Activated CD4-positive, CD25-positive, alpha-beta regulatory T cell (primary cell): ENCODE measurements at places on chromosomes 2 and 18.

GRCh38 chr2:234672498-234673150 lies 175.7 kb upstream of the ARL4C start:
- no peak for DNase-seq

GRCh38 chr2:71309-72035 lies 25.2 kb upstream of the FAM110C start:
- no peak for DNase-seq

- no peak for DNase-seq
These were observed 43.2 kb upstream of the ITPRID2 start for GRCh38 chr2:181848261-181848886.

GRCh38 chr2:215423234-215423633 lies 12.6 kb downstream of the FN1 start:
- no peak for DNase-seq

DNA sequence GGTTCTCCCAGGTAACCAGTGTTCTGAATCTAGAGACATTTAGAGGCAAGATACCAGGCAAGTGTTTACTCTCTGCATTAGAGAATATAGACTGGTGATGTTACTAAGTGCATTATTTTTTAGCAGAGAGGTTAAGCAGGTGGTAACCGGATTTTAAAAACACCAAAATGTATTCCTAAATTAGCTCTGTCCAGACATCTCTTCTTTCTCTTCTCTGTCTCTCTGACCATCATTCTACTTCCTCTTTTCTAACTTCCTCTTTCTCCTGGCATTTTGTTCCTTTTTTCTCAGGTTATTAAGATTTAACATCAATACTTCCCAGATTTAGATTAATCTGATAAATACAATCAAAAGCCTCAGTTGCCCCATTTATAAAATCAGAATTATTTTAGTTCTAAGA lies 31.7 kb upstream of the DYNC1I2 start:
- DNase-seq, result no peak

- DNase-seq, result no peak
These were observed 41.5 kb downstream of the CHN1 start for GRCh38 chr2:174963437-174964400.

GRCh38 chr18:26804519-26804918 lies 61.0 kb downstream of the AQP4 start:
- no peak for DNase-seq

GRCh38 chr2:222869252-222869560 lies 8.4 kb downstream of the ACSL3 start:
- no peak for DNase-seq

- no peak for DNase-seq
These were observed 419.8 kb downstream of the DPP10 start for GRCh38 chr2:114862243-114862642.

- no peak for DNase-seq
These were observed 134.0 kb downstream of the MCFD2 start for GRCh38 chr2:46781468-46782189.

- DNase-seq, result no peak
These were observed 57.3 kb upstream of the FAM117B start for GRCh38 chr2:202577250-202578183.

DNA sequence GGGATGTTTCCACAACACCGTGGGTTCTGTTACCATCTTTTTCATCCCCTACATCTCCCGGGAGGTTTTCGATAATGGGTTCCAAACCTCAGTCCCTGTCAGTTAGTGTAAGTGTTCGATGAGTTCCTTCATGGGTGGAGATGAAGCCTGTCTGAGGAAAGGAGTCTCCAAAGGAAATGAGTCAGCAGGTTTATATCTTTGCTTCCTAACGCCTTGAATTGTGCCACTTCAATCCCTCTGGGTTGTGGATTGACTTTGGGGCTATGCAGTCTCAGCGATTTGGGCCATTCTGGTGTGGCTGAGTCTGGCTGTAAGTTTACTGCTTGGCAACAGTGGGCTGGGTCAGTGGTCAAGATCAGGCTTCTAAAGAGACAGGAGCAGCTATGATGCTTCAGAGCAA lies 1.2 kb downstream of the SERPINB5 start:
- DNase-seq, result no peak

- no peak for DNase-seq
These were observed 94.2 kb upstream of the FSHR start for GRCh38 chr2:49248506-49248905.

DNA sequence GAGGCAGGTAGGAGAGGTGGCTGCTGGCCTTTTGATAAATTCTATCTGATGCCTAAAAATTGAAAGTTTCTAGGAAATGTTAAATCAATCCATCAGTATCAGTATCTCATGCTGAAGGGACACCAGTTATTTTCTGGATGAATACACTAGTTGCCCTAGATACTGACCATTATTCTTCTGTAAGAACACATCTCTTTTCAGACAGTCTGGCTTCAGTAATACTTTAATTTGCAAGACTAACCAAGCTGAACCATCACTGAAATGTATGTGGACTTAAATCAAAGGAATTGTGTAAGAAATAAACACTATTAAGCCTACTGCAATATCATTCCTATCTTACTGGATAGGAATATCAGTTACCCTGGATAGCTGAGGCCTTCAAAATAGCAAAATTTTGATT lies 1546.3 kb downstream of the LRP1B start:
- no peak for DNase-seq

- DNase-seq, result no peak
These were observed 49.3 kb downstream of the MTERF4 start for GRCh38 chr2:241052677-241053360.
